ENCODE measurements at places on chromosomes 5 and 9.

DNA sequence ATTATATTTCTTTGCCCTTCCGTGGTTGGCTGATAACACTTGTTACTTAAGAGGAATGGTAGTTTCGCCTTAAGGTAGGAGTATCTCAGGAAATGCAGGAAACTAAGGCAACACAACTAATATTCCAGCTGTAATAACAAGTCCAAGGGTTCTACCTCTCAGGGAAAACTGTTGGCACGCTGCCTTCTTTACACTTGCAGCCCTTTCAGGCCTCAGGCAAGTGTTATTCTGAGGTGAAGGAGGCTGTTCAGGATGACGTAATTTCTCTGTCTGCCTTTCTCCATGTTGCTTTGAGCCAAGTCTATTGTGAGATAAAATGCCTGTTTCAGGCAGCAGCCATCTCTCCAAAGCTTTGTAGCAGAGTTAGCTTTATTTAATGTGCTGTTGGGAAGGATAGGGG, 38.0 kb downstream of the VCAN start:
- no peak for DNase-seq

- DNase-seq: no peak
These were observed 255.9 kb downstream of the FAM114A2 start for GRCh38 chr5:153782589-153783361.

DNA sequence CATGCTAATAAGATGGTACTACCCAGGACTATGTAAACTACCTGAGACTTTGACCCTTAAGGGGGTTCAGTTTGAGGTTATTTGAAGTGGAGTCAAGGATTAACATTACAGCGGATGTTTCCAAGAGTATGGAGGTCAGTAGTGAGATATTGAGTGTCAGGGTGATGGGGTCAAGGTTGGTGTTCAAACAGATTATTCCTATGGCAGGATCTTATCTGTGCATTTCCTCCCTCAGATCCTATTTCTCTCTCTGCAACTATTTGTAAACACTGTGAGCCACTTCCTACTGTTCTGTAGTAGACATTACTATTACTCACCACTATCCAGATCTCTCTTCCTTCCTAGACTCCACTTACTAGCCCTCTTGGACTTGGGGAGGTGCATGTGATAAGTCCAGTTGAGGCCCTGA, 54.0 kb upstream of the STOM start:
- no peak for DNase-seq

DNA sequence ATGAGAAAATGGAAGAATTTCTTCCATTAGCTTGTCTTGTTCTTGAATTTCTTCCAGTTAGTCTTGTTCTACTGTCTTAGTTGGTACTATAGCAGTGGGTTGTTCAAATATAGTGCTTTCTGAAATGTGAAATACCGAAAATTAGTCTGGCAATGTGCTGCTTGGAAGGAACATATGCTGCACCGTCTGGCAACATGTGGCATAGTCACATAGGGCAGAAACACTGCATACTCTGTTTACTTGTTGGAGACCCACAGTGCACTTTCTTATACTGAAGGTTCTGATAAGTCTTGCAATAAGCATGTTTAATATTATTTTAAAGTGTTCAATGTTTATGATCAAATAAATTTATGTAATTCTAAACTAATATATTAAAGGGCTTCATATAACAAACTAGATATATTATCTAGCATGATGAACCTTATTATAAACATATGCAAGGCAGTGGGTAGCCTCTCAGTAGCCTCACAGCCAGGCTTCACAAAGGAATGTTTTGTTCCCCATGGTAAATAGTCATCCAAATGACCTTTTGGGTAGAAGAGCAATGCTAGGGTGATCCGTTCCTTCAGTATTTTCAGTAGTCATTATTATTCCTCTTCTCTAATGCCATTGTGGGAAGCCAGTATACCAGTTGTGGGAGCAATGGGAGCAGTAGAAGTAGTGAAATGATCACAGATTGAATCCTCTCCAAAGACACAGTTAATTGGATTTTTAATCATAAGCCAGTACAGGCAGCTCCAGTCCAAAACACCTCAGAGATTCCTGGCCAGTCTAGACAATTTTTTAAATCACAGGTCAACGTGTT, 1106.7 kb downstream of the DTWD2 start:
- DNase-seq: no peak

DNA sequence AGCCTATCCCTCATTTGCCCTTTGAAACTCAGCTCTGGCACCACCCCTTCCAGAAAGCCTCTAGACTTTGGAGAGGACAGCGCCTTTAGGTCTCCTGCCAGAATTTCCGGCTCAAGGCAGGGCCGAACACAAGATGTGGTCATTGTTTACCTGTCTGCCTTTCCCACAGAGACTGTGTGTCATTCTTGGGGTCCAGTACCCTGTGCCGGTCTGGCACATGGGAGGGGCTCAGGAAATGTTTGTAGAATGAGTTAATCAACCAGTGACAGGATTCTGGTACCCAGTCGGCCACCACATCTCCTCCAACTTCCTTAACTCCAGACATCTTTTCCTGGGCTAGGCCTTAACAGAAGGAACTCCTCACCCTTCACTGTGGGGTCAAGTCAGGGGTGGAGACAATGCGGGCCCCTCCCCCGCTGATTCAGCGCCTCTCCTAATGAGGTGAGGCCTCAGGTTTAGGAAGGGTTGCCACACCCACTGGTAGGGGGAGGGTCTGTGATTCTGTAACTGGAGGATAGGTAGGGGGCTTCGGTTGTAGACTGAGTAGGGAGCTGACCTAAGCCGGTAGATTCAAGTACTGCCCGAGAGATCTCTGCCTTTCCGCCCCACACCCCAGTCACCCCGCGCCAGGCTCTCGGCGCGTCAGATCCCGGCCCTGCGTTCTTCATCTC, 29.3 kb downstream of the PCDH1 start:
- peak; percentile 48 for DNase-seq

GRCh38 chr9:38622288-38622674, 1.9 kb upstream of the ANKRD18A start:
- DNase-seq: peak; percentile 38

DNA sequence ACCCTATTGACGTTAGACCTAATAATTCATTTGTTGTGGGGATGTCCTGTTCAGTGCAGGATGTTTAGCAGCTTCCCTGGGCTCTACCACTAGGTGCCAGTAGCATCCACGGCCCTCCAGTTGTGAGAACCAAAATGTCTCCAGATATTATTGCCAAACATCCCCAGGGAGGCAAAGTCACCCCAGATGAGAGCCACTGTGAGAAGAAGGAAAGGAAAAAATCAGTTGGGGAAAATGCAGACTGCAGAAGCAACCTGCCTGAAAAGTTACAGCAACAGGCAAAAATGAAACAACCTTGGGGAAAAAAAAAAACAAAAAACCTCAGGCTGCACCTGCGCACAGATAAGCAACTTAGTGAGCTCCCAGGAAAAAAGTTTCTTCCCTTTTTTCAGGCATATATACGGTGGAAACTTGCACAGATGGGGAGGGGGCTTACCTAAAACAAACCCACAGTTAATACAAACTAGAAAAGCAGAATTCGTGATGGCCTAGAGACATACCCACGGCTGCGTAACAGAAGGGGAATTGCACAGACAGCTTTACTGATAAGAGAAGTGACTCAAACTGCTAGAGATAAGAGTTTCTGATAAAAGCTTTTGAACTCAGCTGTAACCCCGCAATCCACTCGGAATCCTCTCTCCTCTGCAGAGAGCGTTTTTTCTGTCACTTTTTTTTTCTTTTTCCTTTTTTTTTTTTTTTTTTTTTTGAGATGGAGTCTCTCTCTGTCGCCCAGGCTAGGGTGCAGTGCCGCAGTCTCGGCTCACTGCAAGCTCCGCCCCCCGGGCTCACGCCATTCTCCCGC, 29.8 kb upstream of the FBP1 start:
- peak; percentile 71 for DNase-seq

DNA sequence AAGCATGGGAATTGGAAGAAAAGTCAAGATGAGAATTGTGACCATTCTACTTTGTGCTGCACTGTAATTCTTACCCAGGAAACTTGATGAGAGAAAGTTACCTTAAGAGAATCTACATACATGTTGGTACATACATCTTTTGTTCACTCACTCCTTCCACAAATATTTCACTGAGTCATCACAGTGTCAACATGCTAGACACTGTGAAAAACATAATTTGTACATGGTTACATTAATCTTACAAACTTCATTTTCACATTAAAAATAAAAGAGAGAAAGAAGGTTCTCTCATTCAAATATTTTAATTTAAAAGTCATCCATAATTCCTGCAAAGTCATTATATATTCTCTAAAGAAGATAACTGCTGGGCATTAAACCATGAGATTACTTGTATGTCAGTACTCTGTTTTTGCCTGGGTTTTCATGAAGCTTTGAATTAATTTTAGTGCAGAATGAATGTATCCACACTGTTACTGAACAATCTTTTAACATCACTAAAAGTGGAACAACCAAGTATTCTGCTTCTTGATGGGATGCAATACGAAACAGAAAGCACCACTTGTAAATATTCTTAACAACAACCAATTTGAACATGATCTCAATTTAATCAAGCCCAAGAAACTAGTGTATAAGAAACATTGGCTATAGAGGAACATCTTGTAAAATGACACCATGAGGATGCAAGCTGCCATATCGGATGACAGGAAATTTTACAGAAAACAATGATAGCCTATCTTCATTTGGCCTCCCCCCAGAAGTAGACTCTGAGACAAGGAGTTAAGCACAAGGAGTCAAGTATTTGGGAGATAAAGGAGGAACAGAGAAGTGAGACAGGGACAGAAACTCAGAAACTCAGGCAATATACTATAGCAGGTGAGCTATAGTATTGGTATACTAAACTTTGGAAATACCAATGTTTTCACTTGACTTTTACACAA, 28.4 kb downstream of the ERP44 start:
- DNase-seq: no peak

- no peak for DNase-seq
These were observed 312.3 kb downstream of the MED10 start for GRCh38 chr5:6066016-6066415.

DNA sequence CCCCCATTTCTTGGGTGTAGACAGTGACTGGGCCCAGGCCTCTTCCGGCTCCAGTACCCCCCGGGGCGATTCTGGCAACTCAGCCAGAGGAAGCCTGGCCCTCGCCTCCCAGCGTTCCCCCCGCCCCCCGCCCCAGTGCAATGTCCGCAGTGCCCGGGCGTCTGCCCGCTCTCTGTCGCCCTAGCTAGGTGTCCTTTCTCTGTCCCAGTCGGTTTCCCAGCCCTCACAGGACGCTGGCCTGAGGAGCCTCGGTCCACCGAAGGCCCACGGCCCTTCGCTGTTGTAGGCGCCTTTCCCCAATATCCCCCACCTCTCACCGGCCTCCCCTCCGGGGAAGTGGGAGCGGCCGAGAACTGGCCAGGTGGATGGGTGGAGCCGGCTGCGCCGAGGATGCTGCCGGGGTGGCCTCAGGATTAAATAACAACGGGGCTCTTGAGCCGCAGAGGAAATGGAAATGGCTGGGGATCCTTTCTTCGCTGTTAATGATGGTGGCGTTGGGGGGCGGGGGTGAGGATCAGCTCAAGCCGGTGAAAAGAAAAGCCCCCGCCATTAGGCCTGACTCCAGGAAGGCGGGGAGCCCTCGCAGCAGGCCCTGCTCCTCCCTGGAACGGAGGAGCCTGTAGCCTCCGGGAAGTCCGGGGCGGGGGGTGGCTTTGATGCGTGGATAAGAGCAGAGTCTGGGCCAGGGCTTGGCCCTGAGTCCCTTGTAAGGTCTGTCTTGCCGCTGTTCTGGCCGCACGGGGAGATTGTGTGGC, 1.1 kb upstream of the SPRY4 start:
- DNase-seq: peak; percentile 39

DNA sequence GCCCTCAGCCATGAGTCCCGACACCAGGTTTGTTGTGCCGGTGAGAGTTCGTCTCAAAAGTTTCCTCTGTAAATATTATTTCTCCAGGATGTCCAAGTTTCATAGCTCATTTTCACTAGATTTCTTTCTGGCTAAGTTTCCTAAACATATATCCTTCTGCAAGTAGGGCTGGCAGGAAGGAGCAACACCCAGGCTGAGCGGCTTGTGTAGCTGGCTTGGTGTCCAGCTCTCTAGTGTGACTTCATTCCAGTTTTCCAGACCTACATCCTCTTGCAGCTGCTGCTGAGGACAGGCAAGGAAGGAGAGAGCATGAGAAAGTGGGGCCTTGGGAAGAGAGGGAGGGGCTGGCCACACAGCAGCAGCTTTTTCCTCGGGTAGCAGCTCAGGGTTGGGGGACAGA, 80.3 kb downstream of the FGF1 start:
- no peak for DNase-seq

GRCh38 chr5:97764700-97765099, 581.7 kb upstream of the RIOK2 start:
- DNase-seq: no peak

DNA sequence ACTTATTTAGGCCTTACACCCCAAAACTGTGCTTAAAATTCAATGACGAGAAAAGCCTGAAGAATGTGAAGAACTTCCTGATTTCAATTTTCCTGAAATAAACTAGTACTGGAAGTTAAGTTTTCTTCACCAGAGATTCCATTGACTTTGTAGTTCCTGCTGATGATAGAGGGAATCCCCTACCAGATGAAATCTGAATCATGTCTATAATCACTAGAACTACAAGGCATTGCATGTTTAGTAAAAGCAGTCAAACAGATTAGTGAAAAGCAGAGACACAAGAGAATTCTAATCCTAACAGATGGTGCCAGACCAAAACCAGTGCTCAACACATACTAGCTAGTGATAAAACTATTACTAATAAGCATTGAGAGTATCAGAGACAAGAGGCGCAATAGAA, 130.0 kb downstream of the PDE4D start:
- DNase-seq: no peak

DNA sequence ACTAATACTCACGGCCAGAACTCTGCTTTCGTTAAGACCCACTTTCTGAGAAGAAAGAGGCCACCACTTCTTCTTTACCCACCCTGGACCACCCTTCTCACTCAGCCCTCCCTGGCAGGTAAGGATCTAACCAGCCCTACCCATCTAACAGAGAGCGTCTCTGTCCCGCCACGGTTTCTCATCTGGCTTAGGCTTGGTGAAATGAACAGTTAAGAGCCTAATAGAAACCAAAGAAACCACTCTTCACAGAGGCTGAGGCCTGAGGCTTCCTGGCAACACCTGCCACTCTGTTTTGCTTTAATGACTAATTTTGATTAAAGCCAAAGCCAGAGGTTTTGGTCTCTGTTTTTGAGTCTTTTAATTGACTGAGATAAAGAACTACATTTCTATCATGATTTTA, 354.1 kb upstream of the SLC30A5 start:
- no peak for DNase-seq

GRCh38 chr9:104921067-104921741, 6.8 kb downstream of the ABCA1 start:
- no peak for DNase-seq

DNA sequence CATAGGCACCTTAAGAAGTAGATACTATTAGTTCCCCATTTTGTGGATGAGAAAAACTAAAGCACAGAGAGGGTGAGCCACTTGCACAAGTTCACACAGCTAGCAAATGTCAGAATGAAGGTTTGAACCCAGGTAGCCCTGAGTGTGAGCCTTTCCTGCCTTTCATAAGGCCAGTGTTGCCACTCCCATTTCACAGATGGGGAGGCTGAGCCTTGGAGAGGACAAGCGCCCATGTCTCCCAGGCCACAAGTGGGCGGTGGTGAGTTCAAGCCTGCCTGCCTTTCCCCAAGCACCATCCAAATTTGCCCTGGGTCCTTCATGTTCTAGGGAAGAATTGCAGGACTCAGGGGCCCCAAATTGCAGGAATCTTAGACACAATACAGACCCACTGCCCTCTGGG, 50.6 kb downstream of the LHX2 start:
- DNase-seq: no peak

All from NCI-H748 treated with DMSO at 0.1 percent for 48 hours (cell line).